ENCODE measurements at places on chromosomes 4 and X. TPM values are rescaled to one million over a fixed set of nuclear protein-coding genes. Genes with fewer than 3 reads are reported as not detected.

DNA sequence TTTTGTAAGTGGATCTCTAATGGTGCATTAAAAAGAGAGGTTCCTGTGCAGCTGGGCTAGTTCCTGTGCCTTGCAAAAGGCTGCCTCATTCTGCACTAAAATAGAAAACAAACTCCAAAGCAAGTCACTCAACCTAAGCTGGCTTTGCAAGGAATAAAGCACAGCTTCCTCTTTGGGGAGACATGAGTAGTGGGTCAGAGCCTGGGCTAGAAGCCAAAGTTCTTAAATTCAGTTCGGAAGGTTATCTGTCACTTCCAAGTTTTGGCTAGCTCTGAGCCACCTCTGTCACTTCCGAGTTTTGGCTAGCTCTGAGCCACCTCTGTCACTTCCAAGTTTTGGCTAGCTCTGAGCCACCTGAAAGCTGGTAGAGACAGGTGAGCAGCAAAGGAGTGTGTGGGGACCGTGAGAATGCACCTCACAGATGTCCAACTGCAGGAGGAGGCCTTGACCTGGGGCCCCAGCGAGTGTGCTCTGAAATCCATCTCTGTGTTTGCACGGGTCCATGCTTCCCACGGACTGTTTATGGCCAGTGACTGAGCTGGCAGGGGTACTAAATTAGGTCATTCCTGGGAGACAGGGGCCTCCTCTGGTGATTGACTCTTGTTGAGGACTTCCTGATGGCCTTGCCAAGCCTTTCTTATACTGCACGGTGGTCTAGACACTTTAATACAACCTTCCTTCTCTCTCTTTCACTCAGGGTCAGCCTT, 36.4 kb upstream of the MAMLD1 start:
- no peaks in the 10 kb centered on the region for H3K36me3 ChIP-seq
- DNase-seq: no peak
- H3K4me3 ChIP-seq: no peak overlapping the region

- no peaks in the 10 kb centered on the region for H3K4me1 ChIP-seq
- no peaks in the 10 kb centered on the region for H3K36me3 ChIP-seq
- H3K27ac ChIP-seq: no peak overlapping the region
- no peak for DNase-seq
- no peak overlapping the region for H3K4me3 ChIP-seq
These were observed 66.5 kb upstream of the ADRA2C start for GRCh38 chr4:3699678-3700077.

P2RY4 gene
- not detected for total RNA-seq

ACE2 gene
- total RNA-seq: 1.5 TPM

DGKK gene
- not detected for total RNA-seq

DNA sequence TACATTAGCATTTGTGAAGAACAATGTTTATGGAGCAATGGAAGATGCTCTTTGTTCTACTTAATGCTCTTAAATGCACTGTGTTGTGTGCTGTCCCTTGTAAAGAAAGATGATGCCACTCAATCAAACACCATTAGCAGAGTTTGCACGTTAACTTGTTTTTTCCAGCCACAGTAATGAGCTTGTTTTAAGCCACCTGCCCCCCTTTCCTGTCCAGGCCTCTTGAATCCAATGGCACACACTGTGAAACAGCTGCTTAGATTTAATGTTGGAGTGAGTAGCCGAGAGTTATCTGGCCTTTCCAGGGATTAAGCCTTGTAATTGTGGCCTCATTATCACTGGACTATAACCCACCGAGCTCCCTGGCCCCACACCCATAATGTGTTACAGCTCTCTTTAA, 86.0 kb downstream of the PAK3 start:
- no peaks in the 10 kb centered on the region for H3K27me3 ChIP-seq
- H3K4me3 ChIP-seq: no peak overlapping the region
- DNase-seq: no peak
- no peak overlapping the region for H3K27ac ChIP-seq
- H3K36me3 ChIP-seq: no peaks in the 10 kb centered on the region

GRCh38 chr4:23839279-23839678, 50.6 kb downstream of the PPARGC1A start:
- H3K4me3 ChIP-seq: no peak overlapping the region
- no peak overlapping the region for H3K27ac ChIP-seq
- H3K27me3 ChIP-seq: no peaks in the 10 kb centered on the region
- no peaks in the 10 kb centered on the region for H3K36me3 ChIP-seq

DNA sequence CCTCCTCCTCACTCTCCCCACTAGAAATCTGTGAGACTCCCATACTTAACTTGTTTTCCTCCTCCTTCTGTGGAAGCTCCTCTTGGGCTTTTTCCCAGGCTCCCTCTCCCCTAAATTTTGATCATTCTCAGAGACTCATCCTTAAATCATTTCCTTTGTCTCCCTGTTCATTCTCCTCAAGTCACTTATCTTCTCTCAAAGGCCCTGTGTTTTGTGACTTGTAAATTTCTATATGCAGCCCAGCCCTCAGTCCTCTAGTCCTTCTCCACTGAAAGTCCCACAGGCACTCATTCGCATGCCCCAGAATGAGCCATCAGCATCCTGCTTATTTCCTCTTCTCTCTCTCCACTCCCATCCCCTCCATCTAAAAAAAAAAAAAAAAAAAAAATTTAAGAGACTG, 171.8 kb downstream of the SOWAHB start:
- H3K36me3 ChIP-seq: no peaks in the 10 kb centered on the region
- no peak for DNase-seq
- H3K4me1 ChIP-seq: no peaks in the 10 kb centered on the region
- no peaks in the 10 kb centered on the region for H3K27me3 ChIP-seq

SSX2 gene
- not detected for total RNA-seq

DNA sequence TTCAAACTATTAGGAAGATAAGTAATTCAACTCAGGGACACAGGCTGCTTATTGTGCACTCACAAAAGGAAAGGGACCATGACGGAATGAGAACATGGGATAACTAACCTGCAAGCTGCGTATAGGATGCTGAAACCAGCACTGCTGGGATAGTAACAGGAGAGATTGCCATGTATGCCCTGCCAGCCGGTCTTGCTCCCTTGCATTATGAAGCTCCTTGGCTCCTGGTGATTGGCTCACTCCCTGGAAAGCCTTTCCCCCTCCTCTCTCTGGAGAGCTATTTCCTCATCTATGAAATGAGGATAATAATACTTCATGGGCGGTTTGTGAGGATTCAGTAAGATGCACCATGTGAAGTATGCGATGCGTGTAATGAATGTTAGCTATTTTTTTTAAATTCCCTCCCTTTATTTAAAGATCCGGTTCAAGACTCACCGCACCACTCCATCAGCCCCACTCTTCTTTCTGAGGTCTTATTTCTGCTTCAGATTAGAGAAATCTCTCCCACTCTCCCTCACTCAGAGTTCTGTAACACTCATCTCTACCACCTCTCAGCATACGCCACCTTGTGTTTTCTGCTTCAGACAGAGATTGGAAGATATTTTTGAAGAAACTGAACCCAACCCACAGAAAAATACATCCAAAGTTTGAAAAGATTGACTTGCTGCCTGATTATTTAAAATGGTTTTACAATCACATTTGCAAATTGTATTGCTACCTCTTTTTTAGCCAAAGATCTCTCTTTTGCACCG, 18.4 kb downstream of the MSMO1 start:
- DNase-seq: no peak
- no peak overlapping the region for H3K4me3 ChIP-seq
- H3K4me1 ChIP-seq: no peaks in the 10 kb centered on the region
- no peaks in the 10 kb centered on the region for H3K27me3 ChIP-seq

DNA sequence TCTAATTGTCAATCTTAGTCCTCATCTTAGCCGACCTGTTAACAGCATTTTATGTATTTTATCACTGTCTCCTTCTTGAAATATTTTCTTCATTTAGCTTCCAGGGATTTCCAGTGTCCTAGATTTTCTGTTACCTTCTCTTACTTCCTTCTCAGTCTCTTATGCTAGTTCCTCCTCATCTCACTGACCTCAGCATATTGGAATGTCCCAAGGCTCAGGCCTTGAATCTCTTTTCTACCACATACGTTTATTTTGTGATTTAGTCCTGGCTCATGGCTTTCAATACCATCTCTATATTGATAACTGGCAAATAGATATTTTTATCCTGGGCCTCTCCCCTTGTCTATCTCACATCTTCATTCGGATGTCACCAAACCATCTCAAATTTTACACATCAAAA, 61.1 kb downstream of the IQCM start:
- no peaks in the 10 kb centered on the region for H3K36me3 ChIP-seq
- H3K4me3 ChIP-seq: no peak overlapping the region
- no peaks in the 10 kb centered on the region for H3K27me3 ChIP-seq
- H3K27ac ChIP-seq: no peak overlapping the region

- H3K27ac ChIP-seq: no peak overlapping the region
- H3K4me1 ChIP-seq: no peaks in the 10 kb centered on the region
- H3K27me3 ChIP-seq: no peaks in the 10 kb centered on the region
- DNase-seq: no peak
These were observed 417.4 kb downstream of the SPOCK3 start for GRCh38 chr4:166816890-166817289.

GRCh38 chr4:53497487-53498244, 93.6 kb downstream of the LNX1 start:
- H3K27ac ChIP-seq: peak overlapping the region; percentile 71
- H3K27me3 ChIP-seq: no peaks in the 10 kb centered on the region
- H3K36me3 ChIP-seq: no peaks in the 10 kb centered on the region
- peak; percentile 48 for DNase-seq

DNA sequence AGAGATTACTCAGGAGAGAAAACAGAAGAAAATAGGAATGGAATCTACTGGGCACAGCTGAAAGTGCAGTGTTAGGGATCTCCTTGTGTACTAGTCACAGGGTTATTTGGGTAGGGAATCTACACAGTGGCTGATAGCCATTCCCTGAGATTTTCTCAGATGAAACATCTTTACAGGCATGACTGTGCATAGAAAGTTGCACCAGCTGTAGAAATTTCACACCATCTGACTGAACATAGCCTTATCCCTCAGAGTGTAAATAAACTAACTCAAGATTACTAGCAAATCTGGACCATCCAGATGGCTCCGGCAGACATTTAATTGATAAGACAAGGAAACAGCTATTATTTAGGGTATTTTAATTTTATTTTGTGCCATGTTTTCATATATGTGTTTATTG, 2053.5 kb upstream of the TENM3 start:
- no peaks in the 10 kb centered on the region for H3K4me1 ChIP-seq
- H3K36me3 ChIP-seq: no peaks in the 10 kb centered on the region
- H3K27me3 ChIP-seq: no peaks in the 10 kb centered on the region
- DNase-seq: no peak
- H3K4me3 ChIP-seq: no peak overlapping the region

DNA sequence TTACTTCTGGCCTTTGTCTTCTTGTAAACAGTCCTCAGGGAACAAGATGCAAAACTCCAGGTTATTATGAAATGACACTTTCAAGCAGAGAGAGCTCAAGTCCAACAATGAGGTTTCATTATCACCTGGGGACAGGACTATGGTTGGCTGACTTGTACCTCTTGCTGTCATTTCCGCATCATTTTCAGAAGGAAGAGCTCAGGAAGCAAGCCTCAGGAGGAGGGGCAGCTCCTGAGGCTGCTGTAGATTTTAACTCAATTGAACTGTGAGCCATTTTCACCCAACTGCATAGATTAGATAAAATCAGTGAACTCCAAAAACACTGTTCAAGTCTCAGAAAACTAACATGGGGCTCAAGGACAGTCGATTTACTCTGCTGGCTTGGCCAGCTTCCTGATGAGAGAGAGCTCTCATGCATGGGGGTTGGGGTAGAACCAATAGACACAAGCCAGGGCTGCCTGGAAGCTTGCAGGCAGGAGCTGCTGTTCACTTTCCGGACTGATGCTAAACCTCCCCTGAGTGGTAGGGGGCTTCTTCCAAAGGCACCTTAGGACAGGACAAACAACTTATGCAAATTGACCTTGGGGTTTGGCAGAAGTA, 23.6 kb downstream of the TMEM255A start:
- no peak for DNase-seq
- H3K4me1 ChIP-seq: no peaks in the 10 kb centered on the region
- no peak overlapping the region for H3K27ac ChIP-seq

GRCh38 chr4:155667568-155668511, 1.2 kb downstream of the GUCY1A1 start:
- peak overlapping the region; percentile 78 for H3K4me3 ChIP-seq
- DNase-seq: peak; percentile 57
- no peaks in the 10 kb centered on the region for H3K27me3 ChIP-seq
- no peaks in the 10 kb centered on the region for H3K36me3 ChIP-seq
- H3K4me1 ChIP-seq: peaks cover 4% of the 10 kb centered on the region
- peak overlapping the region; percentile 93 for H3K27ac ChIP-seq

GRCh38 chr4:14857981-14858380, 144.3 kb upstream of the CPEB2 start:
- H3K4me1 ChIP-seq: no peaks in the 10 kb centered on the region
- no peaks in the 10 kb centered on the region for H3K27me3 ChIP-seq
- no peaks in the 10 kb centered on the region for H3K36me3 ChIP-seq
- H3K4me3 ChIP-seq: no peak overlapping the region
- DNase-seq: no peak

DNA sequence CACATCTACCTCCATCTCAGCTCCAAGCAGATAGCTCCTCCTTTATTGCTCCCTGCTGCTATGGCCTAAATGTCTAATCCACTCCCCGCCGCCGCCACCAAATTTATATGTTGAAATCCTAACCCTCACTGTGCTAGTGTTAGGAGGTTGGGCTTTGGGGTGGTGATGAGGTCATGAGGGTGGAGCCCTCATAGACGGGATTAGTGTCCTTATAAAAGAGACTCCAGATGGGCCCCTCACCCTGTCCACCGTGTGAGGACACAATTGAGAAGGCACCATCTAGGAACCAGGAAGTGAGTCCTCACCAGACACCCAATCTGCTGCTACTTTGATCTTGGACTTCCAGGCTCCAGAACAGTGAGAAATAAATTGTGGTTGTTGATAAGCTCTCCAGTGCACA, 13.6 kb upstream of the TBC1D14 start:
- no peaks in the 10 kb centered on the region for H3K36me3 ChIP-seq
- H3K27ac ChIP-seq: no peak overlapping the region
- no peak for DNase-seq
- no peaks in the 10 kb centered on the region for H3K4me1 ChIP-seq
- H3K4me3 ChIP-seq: no peak overlapping the region

CYLC1 gene
- total RNA-seq: not detected

DRP2 gene
- total RNA-seq: 0.58 TPM

GRCh38 chrX:44842550-44843317, 1.1 kb upstream of the DUSP21 start:
- no peak overlapping the region for H3K4me3 ChIP-seq
- no peak overlapping the region for H3K27ac ChIP-seq
- no peaks in the 10 kb centered on the region for H3K4me1 ChIP-seq
- no peaks in the 10 kb centered on the region for H3K27me3 ChIP-seq
- no peak for DNase-seq

GRCh38 chr4:99720206-99720605, 62.6 kb upstream of the C4orf54 start:
- no peak overlapping the region for H3K4me3 ChIP-seq
- no peaks in the 10 kb centered on the region for H3K4me1 ChIP-seq
- peak overlapping the region; percentile 26 for H3K27ac ChIP-seq

ATOH1 gene
- total RNA-seq: under 0.01 TPM

DCHS2 gene
- 19.1 TPM for total RNA-seq

- H3K4me1 ChIP-seq: no peaks in the 10 kb centered on the region
- no peak overlapping the region for H3K27ac ChIP-seq
- no peaks in the 10 kb centered on the region for H3K27me3 ChIP-seq
- no peak for DNase-seq
- H3K36me3 ChIP-seq: no peaks in the 10 kb centered on the region
- H3K4me3 ChIP-seq: no peak overlapping the region
These were observed 15.4 kb upstream of the TLR2 start for GRCh38 chr4:153668647-153669046.
